ENCODE measurements at places on chromosomes 2 and 18. TPM values are rescaled to one million over a fixed set of nuclear protein-coding genes. Genes with fewer than 3 reads are reported as not detected.

IL1RL2 gene
- total RNA-seq = not detected

GPR45 gene
- total RNA-seq = not detected

COLEC11 gene
- total RNA-seq = 0.29 TPM

BOLL gene
- not detected for total RNA-seq

GLI2 gene
- total RNA-seq = 1.7 TPM

AGXT gene
- total RNA-seq = not detected

TNFAIP6 gene
- 0.82 TPM for total RNA-seq

SERPINB4 gene
- total RNA-seq = not detected

MTCL1 gene
- 25.6 TPM for total RNA-seq

GPBAR1 gene
- 0.35 TPM for total RNA-seq

CNGA3 gene
- not detected for total RNA-seq

FOXD4L1 gene
- not detected for total RNA-seq

LIMS2 gene
- total RNA-seq = 15.6 TPM

RBBP8 gene
- total RNA-seq = 5.4 TPM

GATA6 gene
- total RNA-seq = 18.1 TPM

SPP2 gene
- total RNA-seq = not detected

PPP3R1 gene
- 28.1 TPM for total RNA-seq

MYO3B gene
- total RNA-seq = not detected

NEB gene
- 1.5 TPM for total RNA-seq

FRZB gene
- not detected for total RNA-seq

ASB18 gene
- total RNA-seq = not detected

EIPR1 gene
- 40.7 TPM for total RNA-seq

CRYBA2 gene
- not detected for total RNA-seq

SERPINB3 gene
- total RNA-seq = not detected

PAX8 gene
- 30.2 TPM for total RNA-seq

SERPINB12 gene
- not detected for total RNA-seq

LMAN1 gene
- total RNA-seq = 101 TPM

CACNB4 gene
- total RNA-seq = 0.82 TPM

CRYGA gene
- total RNA-seq = not detected

ASXL2 gene
- 17.5 TPM for total RNA-seq

TEX44 gene
- total RNA-seq = not detected

NEU4 gene
- total RNA-seq = 0.29 TPM

ING5 gene
- total RNA-seq = 7.9 TPM

LRRC30 gene
- total RNA-seq = not detected

B4GALT6 gene
- total RNA-seq = 10.2 TPM

STAT4 gene
- 0.44 TPM for total RNA-seq

CIB4 gene
- not detected for total RNA-seq

All from glomerular endothelial cell (primary cell).